Stimulated activated CD8-positive, alpha-beta memory T cell treated with anti-CD3 and anti-CD28 coated beads, Interleukin-12 subunit alpha, Interleukin-12 subunit beta, amount 100 ng/mL, for 4 hours (primary cell): ENCODE measurements at places on chromosomes 7 and 10.

GRCh38 chr10:31075434-31075833 is 43.8 kb upstream of the ZNF438 start:
- no peak for DNase-seq

DNA sequence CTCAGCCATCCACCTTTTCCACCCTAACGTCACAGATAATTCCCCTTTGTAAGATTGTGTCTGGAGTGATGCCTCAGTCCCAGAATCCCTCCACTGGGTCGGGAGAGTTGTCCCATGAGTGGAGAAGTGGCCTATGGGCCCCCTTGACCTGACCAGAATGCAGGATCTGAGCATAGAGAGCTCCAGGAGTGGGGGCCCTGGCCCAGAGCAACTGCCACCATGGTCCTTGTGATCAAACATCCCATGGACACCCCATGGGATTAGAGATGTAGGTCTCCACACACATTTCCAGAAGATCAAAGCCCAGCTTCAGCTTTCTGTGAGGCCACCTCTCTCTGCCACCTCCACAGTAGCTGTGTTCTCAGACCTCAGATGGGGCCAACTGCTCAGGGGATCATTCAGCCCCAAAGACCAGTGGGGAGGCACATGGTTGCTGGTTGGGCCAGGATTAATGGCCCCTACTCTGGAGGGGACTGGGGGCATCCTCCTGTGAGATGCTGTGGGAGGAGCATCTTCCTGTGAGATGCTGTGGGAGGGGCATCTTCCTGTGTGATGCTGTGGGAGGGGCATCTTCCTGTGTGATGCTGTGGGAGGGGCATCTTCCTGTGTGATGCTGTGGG is 28.5 kb upstream of the DPYSL4 start:
- DNase-seq: no peak

- no peak for DNase-seq
Observed at GRCh38 chr10:116001262-116001857, 271.6 kb downstream of the GFRA1 start.

DNA sequence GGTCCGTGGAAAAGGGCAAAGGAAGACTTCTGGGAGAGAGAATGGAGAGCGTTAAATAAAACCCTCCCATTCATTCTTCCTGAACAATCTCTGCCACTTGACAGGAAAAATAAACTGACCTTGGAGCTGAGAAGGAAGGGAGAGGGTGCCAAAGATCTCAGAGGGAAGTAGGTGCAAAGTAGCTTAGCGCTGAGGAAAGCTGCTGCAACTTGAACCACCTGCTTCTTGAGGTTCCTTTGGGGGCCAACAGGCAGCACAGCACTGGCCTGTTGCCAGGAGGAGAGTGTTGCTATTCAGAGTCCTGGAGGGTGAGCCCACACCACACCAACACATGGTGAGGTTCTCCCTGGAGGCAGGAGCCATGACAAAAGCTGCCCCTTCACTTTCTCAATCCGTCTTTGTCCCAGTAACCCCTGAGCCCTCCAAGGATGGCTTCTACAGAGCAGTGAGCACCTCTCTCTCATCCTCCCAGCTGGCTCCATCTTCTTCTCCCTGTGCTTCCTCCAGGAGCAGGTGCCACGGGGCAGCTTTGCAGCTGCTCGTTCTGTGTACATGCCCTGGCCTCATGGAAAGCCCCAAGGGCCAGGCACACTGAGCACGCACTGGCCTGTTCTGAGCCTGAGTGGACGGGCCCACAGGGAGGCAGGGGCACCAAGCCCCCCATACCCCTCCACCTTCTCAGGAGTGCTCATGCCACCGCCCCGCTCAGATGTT is 101.3 kb downstream of the STRA8 start:
- DNase-seq: no peak
